Fibroblast of lung (primary cell): ENCODE measurements at places on chromosomes 7 and 10. TPM values are rescaled to one million over a fixed set of nuclear protein-coding genes. Genes with fewer than 3 reads are reported as not detected.

Gene RBM20
- under 0.01 TPM in 2 replicates for total RNA-seq

GRCh38 chr10:71077143-71077581 lies 135.2 kb upstream of the UNC5B start:
- peaks cover 4% of the 10 kb centered on the region for H3K27me3 ChIP-seq
- no peak for DNase-seq

- no peaks in the 10 kb centered on the region for H3K4me1 ChIP-seq
- DNase-seq, result peak; percentile 2
- H3K4me3 ChIP-seq, result no peak overlapping the region
- no peak overlapping the region for H3K27ac ChIP-seq
- H3K36me3 ChIP-seq, result no peaks in the 10 kb centered on the region
Observed at GRCh38 chr7:31261341-31261740, 79.2 kb downstream of the NEUROD6 start.

GRCh38 chr10:28678687-28679457 lies 1.6 kb downstream of the BAMBI start:
- no peak overlapping the region for H3K27ac ChIP-seq
- H3K4me3 ChIP-seq, result peak overlapping the region; percentile 69
- peaks cover 6% of the 10 kb centered on the region for H3K4me1 ChIP-seq
- no peaks in the 10 kb centered on the region for H3K36me3 ChIP-seq
- peaks cover 15% of the 10 kb centered on the region for H3K27me3 ChIP-seq

GRCh38 chr10:30963992-30964930 lies 67.4 kb downstream of the ZNF438 start:
- DNase-seq, result no peak
- no peak overlapping the region for H3K27ac ChIP-seq
- no peaks in the 10 kb centered on the region for H3K36me3 ChIP-seq
- H3K27me3 ChIP-seq, result no peaks in the 10 kb centered on the region

- no peaks in the 10 kb centered on the region for H3K4me1 ChIP-seq
- H3K36me3 ChIP-seq, result no peaks in the 10 kb centered on the region
- no peak overlapping the region for H3K27ac ChIP-seq
- H3K27me3 ChIP-seq, result no peaks in the 10 kb centered on the region
- no peak overlapping the region for H3K4me3 ChIP-seq
- DNase-seq, result no peak
Observed at GRCh38 chr7:37633048-37633447, 50.5 kb upstream of the GPR141 start.

Gene DRGX
- not detected in 2 replicates for total RNA-seq

- DNase-seq, result no peak
- H3K27ac ChIP-seq, result no peak overlapping the region
- H3K4me3 ChIP-seq, result no peak overlapping the region
- no peaks in the 10 kb centered on the region for H3K4me1 ChIP-seq
- H3K36me3 ChIP-seq, result no peaks in the 10 kb centered on the region
Observed at GRCh38 chr10:82768040-82768439, 893.0 kb downstream of the NRG3 start.

GRCh38 chr7:108813251-108814014 lies 243.8 kb downstream of the DNAJB9 start:
- no peak overlapping the region for H3K27ac ChIP-seq
- no peaks in the 10 kb centered on the region for H3K4me1 ChIP-seq
- no peak overlapping the region for H3K4me3 ChIP-seq

GRCh38 chr10:128908499-128908898 lies 558.5 kb upstream of the MGMT start:
- H3K36me3 ChIP-seq, result no peaks in the 10 kb centered on the region
- H3K27ac ChIP-seq, result no peak overlapping the region
- no peak overlapping the region for H3K4me3 ChIP-seq
- no peaks in the 10 kb centered on the region for H3K27me3 ChIP-seq
- no peaks in the 10 kb centered on the region for H3K4me1 ChIP-seq
